Natural killer cell (primary cell): ENCODE measurements at places on chromosomes 4 and X. TPM values are rescaled to one million over a fixed set of nuclear protein-coding genes. Genes with fewer than 3 reads are reported as not detected.

GRCh38 chr4:140019619-140020347 is 134.2 kb downstream of the MAML3 start:
- H3K4me1 ChIP-seq: no peaks in the 10 kb centered on the region
- no peak for DNase-seq
- H3K4me3 ChIP-seq: no peak overlapping the region
- H3K36me3 ChIP-seq: no peaks in the 10 kb centered on the region
- no peaks in the 10 kb centered on the region for H3K27me3 ChIP-seq

GRCh38 chr4:184643731-184644130 is 5.5 kb downstream of the CASP3 start:
- H3K4me1 ChIP-seq: peaks cover 21% of the 10 kb centered on the region
- H3K27me3 ChIP-seq: no peaks in the 10 kb centered on the region
- H3K36me3 ChIP-seq: peaks cover 17% of the 10 kb centered on the region
- DNase-seq: no peak

- H3K36me3 ChIP-seq: no peaks in the 10 kb centered on the region
- no peak overlapping the region for H3K27ac ChIP-seq
- H3K4me3 ChIP-seq: no peak overlapping the region
- no peak for DNase-seq
These were observed 43.2 kb upstream of the IGSF1 start for GRCh38 chrX:131332331-131332730.

DNA sequence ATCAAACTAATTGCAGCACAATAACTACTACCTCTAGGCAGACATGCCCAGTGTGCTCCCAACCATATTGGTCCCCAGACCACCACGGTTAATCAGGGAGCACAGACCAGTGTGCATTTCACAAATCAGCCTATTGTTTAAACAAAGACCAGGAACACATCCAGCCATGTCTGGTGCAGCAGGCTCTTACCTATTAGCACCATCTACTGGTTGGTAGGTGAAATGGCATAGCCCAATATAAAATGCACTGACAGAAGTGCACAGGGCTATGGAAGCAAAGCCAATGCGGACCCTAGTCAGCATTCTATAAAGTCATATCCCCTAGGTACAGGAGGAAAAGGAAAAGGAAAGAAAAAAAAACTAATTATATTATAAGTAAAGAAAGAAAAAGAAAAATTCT is 15.5 kb upstream of the CYLC1 start:
- peak; percentile 1 for DNase-seq
- no peaks in the 10 kb centered on the region for H3K36me3 ChIP-seq
- no peaks in the 10 kb centered on the region for H3K27me3 ChIP-seq
- H3K27ac ChIP-seq: no peak overlapping the region
- H3K4me1 ChIP-seq: no peaks in the 10 kb centered on the region
- H3K4me3 ChIP-seq: no peak overlapping the region

DNA sequence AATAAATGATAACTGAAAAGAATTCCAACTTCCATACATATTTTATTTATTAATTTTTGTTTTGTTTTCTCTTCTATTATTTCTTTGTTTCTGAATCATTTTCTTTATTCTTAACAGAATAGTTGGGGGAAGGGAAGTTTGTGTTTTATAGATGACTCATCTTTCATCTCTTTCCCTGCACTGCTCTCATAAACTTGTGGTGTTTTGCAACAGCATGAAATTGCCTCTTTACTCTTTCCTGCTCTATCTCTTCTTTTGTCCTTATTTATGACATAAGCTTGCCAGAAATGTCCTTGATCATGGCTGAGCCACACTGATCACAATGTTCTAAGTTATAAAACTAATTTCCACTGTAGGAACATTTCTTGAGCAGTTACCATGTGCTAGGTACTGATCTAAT is 22.3 kb downstream of the QRFPR start:
- peaks cover 3% of the 10 kb centered on the region for H3K27me3 ChIP-seq
- no peak overlapping the region for H3K27ac ChIP-seq
- no peak overlapping the region for H3K4me3 ChIP-seq
- H3K36me3 ChIP-seq: no peaks in the 10 kb centered on the region
- H3K4me1 ChIP-seq: no peaks in the 10 kb centered on the region

DNA sequence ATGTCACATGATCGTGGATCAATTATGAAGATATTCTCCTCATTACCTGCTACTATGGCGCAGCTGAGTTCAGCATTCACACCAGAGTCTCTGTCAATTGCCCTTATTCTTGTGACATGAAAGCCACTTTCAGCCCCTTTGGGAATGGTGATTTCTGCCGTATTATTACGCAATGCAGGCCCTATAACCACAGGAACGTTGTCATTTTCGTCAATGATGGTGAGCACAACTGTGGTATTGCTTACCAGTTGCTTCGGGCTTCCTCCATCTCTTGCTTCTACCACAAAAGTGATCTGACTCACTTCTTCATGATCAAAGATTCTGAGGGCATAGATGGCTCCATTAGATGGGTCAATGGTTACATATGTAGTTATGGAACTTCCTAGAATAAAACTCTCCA is 2.1 kb downstream of the PCDH18 start:
- no peak for DNase-seq
- H3K36me3 ChIP-seq: no peaks in the 10 kb centered on the region
- no peaks in the 10 kb centered on the region for H3K4me1 ChIP-seq

DNA sequence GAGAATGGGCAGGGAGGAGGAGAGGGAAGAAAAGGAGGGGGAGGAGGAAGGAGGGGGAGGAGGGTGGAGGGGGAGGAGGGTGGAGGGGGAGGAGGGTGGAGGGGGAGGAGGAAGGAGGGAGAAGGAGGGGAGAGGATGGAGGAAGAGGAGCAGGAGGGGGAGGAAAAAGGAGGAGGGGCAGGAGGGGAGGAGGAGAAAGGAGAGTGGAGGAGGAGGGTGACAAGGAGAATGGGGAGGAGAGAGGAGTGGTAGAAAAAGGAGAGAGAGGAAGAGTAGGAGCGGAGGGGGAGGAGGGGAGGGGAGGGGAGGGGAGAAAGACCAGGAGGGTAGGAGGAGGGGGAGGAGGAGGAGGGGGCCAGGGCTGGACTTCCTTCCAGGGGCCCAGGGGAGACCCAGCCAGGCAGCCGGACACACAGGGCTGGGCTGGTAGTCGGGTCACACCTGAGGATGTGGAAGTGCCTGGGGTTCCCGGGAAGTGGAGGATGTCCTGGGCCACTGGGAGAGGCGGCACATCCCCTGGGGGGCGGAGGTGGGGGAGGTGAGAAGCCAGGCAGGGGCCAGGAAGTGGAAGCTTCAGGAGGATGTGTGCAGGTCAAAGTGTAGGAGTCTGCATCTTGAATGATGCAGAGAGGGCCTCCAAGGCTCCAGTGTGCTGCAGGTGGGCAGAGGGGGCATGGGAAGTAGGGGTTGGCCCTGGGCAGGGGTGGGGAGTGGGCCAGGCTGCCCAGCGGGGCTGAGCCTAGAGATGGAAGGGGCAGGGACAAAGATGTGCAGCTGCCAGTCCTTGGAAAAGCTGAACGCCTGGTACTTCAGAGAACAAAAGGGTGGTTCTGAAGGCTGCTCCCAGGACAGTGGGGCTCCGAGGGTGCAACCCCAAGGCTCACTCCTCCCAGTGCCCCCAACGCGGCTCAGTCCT is 18.8 kb downstream of the IL3RA start:
- no peaks in the 10 kb centered on the region for H3K27me3 ChIP-seq
- no peak overlapping the region for H3K4me3 ChIP-seq
- H3K4me1 ChIP-seq: peaks cover 3% of the 10 kb centered on the region
- H3K27ac ChIP-seq: no peak overlapping the region
- peaks cover 3% of the 10 kb centered on the region for H3K36me3 ChIP-seq

- H3K36me3 ChIP-seq: no peaks in the 10 kb centered on the region
- H3K4me1 ChIP-seq: no peaks in the 10 kb centered on the region
- H3K27ac ChIP-seq: no peak overlapping the region
- no peak overlapping the region for H3K4me3 ChIP-seq
These were observed 43.8 kb upstream of the KCNIP4 start for GRCh38 chr4:21992330-21992729.

DNA sequence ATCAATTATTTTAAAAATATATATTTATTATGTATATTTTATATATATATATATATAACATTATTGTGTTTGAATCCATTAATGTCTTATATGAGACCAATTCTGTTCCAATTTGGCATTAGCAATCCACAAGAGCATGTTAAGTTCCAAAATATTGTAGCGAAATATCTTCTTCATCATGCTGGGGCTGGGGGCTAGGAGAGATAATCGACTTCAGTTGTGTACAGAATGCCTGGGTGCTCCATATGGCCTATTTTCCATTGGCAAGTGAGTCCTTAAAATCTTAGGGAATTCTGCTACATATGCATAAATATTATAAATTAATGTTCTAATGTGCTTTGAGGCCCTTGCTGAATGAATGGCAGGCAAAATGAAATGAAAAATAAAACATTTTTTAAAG is 117.7 kb downstream of the PCDH7 start:
- H3K27me3 ChIP-seq: no peaks in the 10 kb centered on the region
- H3K4me1 ChIP-seq: no peaks in the 10 kb centered on the region
- DNase-seq: no peak
- no peak overlapping the region for H3K4me3 ChIP-seq
- H3K27ac ChIP-seq: no peak overlapping the region
- H3K36me3 ChIP-seq: no peaks in the 10 kb centered on the region

DNA sequence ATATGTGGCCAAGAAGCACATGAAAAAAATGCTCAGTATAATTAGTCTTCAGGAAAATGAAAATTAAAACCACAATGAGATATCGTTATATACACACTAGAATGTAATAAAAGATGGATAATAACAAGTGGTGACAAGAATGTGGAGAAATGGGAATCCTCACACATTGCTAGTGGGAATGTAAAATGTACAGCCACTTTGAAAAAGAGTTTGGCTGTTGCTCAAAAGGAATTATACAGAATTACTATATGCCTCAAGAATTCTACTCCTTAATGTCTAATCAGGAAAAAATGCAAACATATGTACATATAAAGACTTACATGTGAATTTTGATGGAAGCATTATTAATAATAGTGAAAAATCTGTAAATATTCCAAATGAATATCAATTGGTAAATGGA is 102.2 kb downstream of the SPCS3 start:
- H3K27ac ChIP-seq: no peak overlapping the region
- H3K27me3 ChIP-seq: no peaks in the 10 kb centered on the region
- no peaks in the 10 kb centered on the region for H3K4me1 ChIP-seq
- no peak for DNase-seq

DNA sequence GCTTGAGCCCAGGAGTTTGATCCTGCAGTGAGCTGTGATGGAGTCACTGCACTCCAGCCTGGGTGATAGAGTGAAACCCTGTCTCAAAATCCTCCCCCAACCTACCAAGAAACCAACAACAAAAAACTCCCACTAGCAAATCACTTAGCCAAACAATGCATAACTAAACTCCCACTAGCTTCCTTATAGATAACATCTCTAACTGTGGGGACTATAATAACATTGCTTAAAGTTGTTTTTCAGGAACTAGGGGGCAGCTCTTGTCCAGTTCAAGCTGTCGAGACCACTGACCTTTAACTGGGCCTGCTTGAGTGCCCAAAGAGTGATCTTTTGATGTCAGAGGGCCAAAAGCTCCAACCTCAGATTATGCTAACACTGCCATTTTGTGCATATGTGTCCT is 81.7 kb downstream of the FREM3 start:
- no peak overlapping the region for H3K27ac ChIP-seq
- H3K4me3 ChIP-seq: no peak overlapping the region
- H3K36me3 ChIP-seq: no peaks in the 10 kb centered on the region
- DNase-seq: no peak
- H3K27me3 ChIP-seq: no peaks in the 10 kb centered on the region
- no peaks in the 10 kb centered on the region for H3K4me1 ChIP-seq

- no peaks in the 10 kb centered on the region for H3K4me1 ChIP-seq
- H3K4me3 ChIP-seq: no peak overlapping the region
- DNase-seq: peak; percentile 9
- H3K27ac ChIP-seq: no peak overlapping the region
These were observed 11.3 kb downstream of the PSAPL1 start for GRCh38 chr4:7423391-7423790.

DNA sequence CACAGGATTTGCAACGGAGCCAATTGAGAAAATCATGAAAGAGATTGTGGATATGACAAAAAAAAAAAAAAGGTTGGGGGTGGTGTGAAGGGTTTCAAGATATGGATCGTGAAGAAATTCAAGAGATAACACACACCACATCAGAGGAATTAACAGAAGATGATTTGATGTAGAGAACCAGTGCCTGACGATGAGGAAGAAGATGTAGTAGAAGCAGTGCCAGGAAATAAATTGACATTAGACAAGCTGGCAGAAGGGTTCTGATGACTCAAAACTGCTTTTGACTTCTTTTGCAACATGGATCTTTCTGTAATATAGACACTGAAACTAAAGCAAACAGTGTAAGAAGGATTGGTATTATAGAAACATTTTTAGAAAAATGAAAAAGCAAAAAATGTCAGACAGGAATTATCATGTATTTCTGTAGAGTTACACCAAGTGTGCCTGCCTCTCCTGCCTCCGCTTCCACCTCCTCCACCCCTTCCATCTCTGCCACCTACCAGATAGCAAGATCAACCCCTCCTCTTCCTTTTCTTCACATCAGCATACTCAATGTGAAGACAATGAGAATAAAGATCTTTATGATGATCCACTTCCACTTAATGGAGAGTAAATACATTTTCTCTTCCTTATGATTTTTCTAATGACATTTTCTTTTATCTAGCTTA is 127.5 kb upstream of the OTUD4 start:
- no peak overlapping the region for H3K4me3 ChIP-seq
- no peaks in the 10 kb centered on the region for H3K27me3 ChIP-seq
- no peaks in the 10 kb centered on the region for H3K4me1 ChIP-seq
- no peak for DNase-seq

- H3K27ac ChIP-seq: no peak overlapping the region
- no peak overlapping the region for H3K4me3 ChIP-seq
- H3K27me3 ChIP-seq: no peaks in the 10 kb centered on the region
- peaks cover under 1% of the 10 kb centered on the region for H3K36me3 ChIP-seq
- H3K4me1 ChIP-seq: no peaks in the 10 kb centered on the region
- DNase-seq: no peak
These were observed 205.0 kb downstream of the CAMK2D start for GRCh38 chr4:113556382-113557134.

- DNase-seq: no peak
- no peak overlapping the region for H3K27ac ChIP-seq
- H3K36me3 ChIP-seq: no peaks in the 10 kb centered on the region
- H3K27me3 ChIP-seq: no peaks in the 10 kb centered on the region
- H3K4me1 ChIP-seq: peaks cover 6% of the 10 kb centered on the region
These were observed 56.3 kb downstream of the SHROOM2 start for GRCh38 chrX:9842541-9842940.

GRCh38 chr4:183173580-183174526 is 74.8 kb downstream of the WWC2 start:
- H3K36me3 ChIP-seq: no peaks in the 10 kb centered on the region
- no peaks in the 10 kb centered on the region for H3K27me3 ChIP-seq
- no peak overlapping the region for H3K4me3 ChIP-seq
- no peak for DNase-seq
- no peak overlapping the region for H3K27ac ChIP-seq

- no peaks in the 10 kb centered on the region for H3K27me3 ChIP-seq
- no peak overlapping the region for H3K27ac ChIP-seq
- H3K4me3 ChIP-seq: no peak overlapping the region
- H3K4me1 ChIP-seq: no peaks in the 10 kb centered on the region
These were observed 334.7 kb upstream of the NR3C2 start for GRCh38 chr4:148776941-148777340.

Gene TRIM60
- not detected for total RNA-seq

Gene TMPRSS11F
- total RNA-seq: not detected

Gene F11
- 1.1 TPM for total RNA-seq

Gene FTSJ1
- total RNA-seq: 62.4 TPM

Gene TMSB15B
- total RNA-seq: 5.4 TPM

Gene CT45A3
- not detected for total RNA-seq

Gene PPEF2
- 0.32 TPM for total RNA-seq

Gene KCNIP4
- not detected for total RNA-seq
